ENCODE measurements at places on chromosomes 6 and 20.
A peak's percentile ranks its signal among the peaks of the same experiment; 100 is the strongest.

DNA sequence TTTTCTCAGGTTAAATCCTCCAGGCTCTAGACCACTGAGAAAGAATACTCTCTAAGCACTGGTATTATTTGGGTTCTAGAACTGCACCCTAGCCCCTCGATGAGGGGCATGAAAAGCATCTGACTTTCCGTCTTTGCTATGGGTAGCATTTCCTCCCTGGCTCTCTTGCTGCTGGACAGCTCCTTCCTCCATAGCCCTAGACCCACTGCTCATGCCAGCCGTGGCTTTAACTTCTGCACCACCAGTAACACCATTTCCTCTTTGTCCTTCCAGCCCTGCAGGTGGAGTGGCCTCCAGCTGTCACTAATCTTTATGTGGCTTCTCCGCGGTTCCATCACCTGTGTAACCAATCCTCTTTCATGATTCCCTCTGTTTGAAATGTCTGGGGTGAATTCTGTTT is 194.9 kb downstream of the SCP2D1 start:
- no peak for DNase-seq

DNA sequence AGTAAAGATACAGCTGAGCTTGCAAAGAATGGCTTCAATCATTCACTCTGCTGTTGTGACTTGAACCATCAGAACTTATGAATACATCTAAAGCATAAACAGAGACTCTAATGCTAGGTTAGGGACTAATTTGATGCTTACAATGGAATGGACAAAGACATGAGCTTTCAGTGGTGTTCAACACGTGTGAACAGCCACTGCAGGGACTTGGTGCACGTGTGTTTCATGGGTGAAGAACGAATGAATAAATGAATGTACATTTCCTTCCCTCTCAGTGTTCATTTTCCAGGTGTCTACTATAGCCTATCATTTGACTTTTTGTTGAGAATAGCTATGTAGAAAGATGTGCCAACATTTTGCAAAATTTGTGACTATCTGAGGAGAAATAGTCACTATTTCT is 98.3 kb downstream of the VIP start:
- DNase-seq: no peak

DNA sequence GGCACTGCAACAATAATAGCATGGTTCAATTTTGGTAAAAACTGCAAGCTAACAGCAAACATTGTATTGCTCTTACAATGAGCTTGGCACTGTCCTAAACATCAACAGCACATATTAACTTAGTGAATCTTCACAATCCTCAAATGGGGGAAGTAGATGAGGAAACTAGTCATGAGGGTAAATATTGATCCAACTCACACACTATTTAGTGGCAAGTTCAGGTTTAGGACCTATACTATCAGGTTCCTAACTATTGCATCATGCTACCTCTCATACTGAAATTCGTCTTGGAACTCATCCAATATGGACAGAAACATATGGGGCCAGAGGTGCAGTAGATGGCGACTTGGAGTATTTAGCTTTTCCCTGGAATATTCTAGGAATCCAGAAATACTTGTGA is 34.2 kb downstream of the FKBP1C start:
- no peak for DNase-seq

DNA sequence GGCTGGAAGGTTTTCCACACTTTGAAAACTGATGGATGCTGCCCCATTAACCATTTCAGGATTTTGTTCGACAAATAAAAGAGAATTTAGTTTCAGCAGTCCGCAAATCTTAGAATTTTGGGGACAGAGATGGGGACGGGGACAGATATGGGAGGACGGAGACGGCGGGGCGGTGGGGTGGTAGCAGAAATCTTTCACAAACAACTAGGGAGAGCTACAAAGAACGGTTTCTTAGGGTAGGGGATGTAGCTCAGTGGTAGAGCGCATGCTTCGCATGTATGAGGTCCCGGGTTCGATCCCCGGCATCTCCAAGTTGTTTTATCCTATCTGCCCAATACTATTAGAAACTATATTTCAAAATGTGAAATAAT is 15.1 kb downstream of the HMGN4 start:
- DNase-seq: peak; percentile 64

GRCh38 chr20:50587291-50587961 is 77.2 kb downstream of the PTPN1 start:
- no peak for DNase-seq

- DNase-seq: no peak
These were observed 549.6 kb upstream of the CITED2 start for GRCh38 chr6:139923964-139924475.

DNA sequence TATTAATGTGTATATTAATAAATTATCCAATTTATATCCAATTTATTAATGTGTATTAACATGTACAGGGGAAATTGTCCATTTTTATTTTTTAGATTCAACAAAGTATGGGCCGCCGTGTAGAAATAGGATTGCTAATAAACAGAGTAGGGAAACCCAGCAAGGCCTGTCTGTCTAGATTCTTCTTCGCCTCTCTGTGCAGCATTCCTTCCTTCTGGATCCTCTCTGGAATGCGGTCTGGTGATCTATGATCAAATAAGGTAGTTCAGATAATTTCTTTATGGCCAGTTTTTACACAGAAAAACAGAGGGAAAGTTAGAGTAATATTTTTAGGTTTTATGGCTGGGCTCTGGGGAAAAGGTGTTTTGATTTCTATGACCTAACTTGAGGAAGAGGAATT is 19.9 kb upstream of the HFE start:
- DNase-seq: no peak

GRCh38 chr20:34449674-34450592 is 66.3 kb upstream of the DYNLRB1 start:
- DNase-seq: no peak

DNA sequence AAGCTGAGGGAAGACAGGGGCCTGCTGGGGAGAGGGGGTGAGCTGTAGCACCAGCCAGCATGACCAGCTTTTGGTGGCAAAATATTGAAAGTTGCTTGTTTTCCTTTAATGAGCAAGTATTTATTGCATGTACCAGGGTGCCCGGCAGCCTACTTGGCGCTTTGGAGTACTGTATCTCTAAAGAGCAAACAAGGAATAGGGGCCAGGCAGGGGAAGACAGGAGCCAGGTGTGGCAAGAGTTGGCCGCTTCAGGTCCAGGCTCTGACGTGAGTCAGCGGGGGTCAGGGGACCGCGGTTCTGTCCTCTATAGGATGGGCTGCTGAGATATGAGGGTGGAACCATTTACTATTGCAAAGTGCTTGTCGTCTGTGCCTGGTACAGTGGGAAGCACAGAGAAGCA is 63.1 kb downstream of the PSMG4 start:
- DNase-seq: no peak

DNA sequence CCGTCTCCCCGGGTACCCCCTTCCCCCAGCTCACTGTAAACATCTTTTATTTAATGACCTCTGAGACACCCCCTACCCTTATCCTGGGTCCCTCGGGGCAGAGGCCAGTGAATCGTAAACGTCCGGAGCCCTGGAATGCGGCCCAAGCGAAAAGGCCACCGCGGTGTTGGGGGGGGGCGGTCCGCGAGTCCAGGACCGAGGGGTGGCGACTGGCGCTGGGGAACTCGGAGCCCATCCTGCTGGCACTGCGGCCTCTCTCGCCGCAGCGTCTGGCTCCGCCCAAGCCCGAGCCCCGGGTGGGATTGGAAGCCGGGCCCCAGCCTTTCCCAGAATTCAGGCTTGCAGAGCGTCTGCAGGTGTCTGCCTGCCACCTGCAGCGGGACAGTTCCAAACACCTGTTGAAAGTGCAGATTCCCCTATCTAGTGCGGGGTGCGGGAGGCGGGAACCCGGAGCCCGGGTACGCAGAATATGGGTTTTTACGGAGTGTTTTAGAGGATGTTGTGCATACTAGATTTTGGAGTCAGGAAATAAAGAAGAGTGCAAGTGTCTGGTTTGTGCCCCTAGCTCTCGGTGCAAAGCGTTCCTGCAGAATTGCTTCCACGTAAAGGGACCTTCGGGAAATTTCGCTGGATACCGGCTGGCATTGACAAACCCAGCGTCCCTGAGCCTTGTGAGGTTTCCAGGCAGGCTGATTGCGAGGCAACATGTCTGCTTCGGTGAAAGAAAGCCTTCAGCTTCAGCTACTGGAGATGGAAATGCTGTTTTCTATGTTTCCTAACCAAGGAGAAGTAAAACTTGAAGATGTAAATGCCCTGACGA is 800 bp downstream of the RWDD2A start:
- no peak for DNase-seq

GRCh38 chr6:38688579-38689087 is 14.3 kb downstream of the GLO1 start:
- no peak for DNase-seq
